ENCODE measurements at places on chromosomes 1 and 21.

- DNase-seq, result peak; percentile 63
These were observed 5.7 kb upstream of the ZNF683 start for GRCh38 chr1:26378088-26378878.

DNA sequence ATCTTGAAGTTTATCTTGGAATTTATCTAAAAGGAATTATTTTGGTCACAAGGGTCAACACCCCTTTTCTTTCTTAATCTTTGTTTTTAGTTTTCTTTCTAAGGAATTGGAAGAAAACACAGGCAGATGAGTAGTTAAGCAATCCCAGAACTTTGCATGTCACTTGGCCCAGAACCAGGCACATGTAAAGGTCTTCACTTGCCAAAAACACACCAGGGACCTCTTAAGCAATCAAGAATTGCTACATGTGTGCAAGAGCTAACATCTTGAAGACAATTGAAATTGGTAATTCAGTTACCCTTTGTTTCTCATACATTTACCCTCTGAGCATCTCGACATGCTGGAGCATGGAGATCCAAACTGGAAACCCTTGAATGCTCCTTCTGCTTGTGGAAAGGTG lies 114.2 kb downstream of the ZC3H11B start:
- DNase-seq, result no peak

GRCh38 chr1:182383934-182384333 lies 7.7 kb downstream of the GLUL start:
- no peak for DNase-seq

- no peak for DNase-seq
These were observed 6.5 kb upstream of the ECE1 start for GRCh38 chr1:21296509-21297354.

- DNase-seq, result peak; percentile 40
These were observed 63.8 kb downstream of the ARHGEF16 start for GRCh38 chr1:3518256-3518655.

- no peak for DNase-seq
These were observed 1.5 kb downstream of the XPR1 start for GRCh38 chr1:180633057-180634056.

DNA sequence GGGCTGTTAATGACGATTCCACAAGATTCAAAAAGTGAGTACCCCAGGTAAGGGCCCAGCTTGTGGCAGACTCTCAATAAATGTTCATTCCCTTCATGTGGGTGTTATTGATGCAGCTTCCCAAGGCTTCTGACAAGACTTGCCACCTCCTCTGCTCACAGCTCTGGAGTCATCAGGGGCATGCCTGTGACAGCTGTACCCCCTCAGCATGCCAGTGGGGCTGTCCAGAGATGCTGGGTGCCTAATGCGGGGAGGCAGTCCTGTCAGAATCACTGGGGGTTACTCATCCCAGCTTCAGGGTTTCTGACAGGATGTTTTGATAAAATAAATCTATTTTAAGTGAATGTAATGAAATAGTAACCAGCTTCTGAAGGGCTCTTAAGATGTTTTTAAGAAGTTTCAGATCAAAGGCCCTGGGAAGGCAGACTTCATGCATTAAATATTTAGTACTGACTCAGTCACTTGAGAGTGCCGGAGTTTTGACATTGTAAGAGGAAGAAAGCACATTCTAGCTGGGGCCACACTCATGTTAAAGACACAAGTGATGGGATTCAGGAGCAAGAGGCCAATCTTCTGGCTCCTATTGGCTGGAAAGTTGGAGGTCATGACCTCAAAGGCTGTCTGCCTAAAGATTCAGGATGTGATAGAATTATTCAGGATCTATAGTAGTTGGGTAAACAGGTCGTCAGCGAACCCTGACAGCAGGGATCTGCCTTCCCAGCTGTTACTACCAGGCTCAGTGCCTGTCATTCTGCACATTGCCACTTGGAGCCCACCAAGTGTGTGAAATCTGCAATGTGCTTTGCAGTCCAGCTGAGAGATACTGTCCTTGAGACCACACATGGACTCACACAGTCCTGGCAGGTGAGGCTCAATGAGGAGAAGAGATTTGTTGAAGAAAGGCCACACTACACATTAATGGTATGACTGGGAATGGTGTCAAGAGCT lies 239.6 kb upstream of the BEND5 start:
- DNase-seq, result no peak

GRCh38 chr1:197773856-197774255 lies 1.4 kb downstream of the DENND1B start:
- DNase-seq, result no peak

DNA sequence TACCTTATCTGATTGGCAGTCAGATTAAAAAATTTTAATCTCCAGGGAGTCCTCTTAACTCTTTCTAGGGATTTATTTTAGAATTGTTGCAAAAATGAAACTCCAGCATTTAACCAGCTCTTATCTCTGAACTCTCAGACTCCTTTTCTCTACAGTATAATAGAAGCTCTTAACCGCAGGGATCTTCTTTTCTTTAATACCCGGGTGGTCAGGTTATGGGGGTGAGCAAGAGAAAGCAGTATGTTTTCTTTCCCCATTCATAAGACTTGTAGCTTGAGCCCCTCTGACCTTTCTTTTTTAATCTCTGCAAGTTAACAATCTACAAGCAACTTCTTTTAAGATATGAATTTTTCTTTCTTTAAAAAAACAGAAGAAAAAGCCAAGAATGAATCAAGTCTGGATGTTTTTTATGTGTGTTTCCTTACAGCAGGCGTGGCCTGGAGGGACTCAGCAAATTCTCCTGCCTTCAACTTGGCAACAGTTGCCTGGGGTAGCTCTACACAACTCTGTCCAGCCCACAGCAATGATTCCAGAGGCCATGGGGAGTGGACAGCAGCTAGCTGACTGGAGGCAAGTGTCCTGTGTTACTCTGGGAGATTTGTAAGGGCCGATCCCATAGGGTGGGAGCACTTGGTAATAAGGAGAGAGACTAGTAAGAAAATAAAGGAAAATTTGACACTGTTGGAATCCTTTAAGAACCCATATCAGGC lies 13.4 kb upstream of the OLFML3 start:
- no peak for DNase-seq

DNA sequence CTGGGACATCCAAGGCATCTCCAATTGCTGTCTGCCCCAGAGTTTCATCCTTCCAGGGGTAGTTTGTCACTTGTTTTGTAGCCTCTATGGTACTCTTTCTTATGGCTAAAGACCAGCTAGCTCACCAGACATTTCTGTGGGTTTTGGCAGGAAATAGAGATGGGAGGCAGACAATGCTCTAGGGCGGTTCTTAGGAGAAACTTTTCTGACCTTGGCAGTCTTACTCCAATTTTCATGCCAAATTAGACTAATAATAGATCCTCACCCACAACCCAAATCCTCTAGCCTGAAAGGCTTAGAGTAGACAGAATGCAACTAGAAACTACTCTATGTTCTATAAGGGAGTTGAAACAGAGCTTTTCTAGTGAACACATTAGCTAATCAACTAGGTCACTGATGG lies 69.8 kb downstream of the LRIG2 start:
- no peak for DNase-seq

GRCh38 chr1:91730801-91731732 lies 154.9 kb downstream of the TGFBR3 start:
- no peak for DNase-seq

DNA sequence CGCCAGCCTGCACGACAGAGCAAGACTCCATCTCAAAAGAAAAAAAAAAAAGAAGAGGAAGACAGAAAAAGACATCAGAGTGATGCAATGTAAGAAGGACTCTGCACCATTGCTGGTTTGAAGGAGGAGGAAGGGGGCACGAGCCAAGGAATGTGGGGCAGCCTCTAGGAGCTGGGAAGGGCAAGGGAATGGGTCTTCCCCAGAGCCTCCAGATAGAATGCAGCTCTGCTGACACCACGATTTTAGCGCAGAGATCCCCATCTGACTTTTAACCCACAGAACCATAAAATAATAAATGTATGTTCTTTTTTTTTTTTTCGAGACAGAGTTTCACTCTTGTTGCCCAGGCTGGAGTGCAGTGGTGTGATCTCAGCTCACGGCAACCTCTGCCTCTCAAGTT lies 33.9 kb upstream of the LAMC2 start:
- DNase-seq, result no peak

DNA sequence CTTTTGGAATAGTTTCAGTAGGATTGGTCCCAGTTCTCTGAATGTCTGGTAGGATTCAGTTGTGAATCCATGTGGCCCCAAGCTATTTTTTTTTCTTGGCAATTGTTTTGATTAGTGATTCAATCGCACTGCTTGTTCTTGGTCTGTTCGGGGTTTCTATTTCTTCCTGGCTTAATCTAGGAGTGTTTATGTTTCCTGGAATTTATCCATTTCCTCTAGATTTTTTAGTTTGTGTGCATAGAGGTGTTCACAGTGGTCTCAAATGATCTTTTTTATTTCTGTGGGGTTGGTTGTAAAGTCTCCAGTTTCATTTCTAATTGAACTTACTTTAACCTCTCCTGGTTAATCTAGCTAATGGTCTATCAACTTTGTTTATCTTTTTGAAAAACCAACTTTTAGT lies 117.6 kb downstream of the NME7 start:
- DNase-seq, result no peak

- no peak for DNase-seq
These were observed 523.2 kb downstream of the MATN1 start for GRCh38 chr1:30200161-30200560.

DNA sequence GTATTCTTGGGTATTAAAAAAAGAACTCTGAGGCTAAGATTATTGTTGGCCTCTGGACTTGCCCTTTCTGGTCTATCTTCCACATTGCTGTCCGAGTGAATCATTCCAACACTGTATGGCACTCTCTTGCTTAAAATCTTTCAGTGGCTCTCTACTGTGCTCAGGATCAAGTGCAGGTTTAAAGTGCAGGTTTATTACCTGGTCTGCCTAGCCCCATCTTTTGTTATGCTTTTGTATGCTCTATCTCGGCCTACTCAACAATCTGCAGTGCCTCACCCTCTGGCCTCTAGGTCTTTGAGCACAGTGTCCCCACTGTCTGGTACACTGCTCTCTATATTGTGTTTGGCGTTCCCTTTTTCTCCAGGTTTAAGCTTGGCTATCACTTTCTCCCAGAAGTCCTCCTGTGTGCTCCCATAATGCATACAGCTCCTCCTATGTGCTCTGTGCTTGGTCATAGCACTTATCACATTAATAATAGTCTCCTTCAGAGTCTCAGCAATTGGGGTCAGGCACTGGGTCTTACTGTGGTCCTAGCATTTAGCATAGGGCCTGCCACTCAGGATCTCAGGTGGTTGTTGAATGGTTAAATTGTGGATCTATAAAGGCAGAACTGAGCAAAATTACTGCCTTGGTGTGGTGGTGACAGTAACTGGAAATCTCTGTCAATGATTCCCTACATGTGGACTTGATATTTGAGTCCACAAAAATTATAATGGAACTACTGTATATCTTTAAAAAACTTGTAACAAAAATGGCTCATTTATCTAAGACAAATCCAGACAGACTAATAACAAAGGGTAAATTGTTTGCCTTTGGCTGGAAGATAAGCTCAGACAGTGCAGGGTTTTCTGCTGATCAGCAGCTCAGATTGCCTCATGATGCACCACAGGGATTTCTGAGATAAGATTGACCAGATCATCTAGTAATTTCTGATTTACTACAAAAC lies 10.6 kb upstream of the LDLRAD1 start:
- no peak for DNase-seq

- DNase-seq, result no peak
These were observed 8.0 kb downstream of the ECHDC2 start for GRCh38 chr1:52913537-52913936.

DNA sequence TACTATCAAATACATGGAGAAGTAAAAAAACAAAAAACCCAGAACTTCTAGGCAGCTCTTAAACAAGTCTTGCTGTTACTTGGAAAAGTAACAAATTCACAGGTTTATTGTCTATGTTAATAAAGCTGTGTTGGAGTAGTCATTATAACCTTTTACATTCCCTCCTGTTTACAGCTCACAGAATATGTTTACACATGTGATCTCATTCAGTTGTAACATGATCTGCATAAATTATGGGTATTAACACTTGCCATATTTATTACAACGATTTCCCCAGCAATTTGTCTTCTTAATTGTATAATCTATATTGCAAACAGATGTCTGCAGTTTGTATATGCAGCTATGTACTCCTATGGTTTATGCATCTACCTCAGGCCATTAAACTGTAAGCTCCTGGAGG lies 28.6 kb downstream of the ERG start:
- no peak for DNase-seq

- DNase-seq, result peak; percentile 23
These were observed 105.4 kb downstream of the SLC45A1 start for GRCh38 chr1:8423269-8423691.

- no peak for DNase-seq
These were observed 47.7 kb downstream of the TTC13 start for GRCh38 chr1:230930986-230931385.

DNA sequence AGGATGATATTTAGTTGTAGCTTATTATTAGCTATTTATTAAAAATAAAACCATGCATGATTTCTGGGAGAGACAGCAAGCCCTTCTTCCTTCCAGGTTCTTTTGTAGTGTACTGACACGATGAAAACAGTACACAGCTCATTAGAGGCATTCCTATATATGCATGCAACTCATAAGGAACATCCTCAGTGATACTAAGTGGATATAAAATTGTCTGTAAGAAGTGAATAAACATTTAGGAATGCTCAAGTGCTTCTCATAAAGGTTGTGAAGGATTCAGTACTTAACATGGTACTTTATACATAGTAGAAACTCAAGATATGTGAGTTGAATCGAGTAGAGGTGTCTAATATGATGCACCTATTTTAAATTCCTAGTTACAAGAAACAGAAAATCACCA lies 287.7 kb downstream of the SDCCAG8 start:
- DNase-seq, result no peak

DNA sequence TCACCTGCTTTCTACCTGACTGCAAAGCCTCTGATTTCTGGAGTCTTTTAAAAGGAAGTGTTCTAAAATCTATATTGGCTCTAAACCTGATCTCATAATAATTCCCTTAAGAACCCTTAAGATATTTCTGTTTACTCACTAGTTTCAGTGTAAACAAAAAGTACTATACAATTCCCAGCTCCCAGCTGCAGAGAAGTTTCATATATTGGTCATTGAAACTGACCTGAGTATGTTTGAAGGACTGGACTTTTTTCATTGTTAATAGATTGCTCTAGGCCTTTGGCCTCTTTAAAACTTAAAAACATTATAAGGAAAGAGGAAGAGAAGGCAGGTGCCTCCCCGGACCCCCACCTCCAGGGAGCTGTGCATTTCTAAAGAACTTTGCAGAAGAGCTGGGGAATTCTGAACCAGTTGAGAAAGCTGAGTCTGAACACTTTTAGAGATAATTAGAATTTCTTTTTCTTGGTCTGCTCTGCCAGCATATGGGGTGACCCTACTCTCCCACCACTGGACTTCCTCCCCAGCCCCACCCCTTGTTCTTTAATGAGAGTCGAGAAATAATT lies 23.7 kb downstream of the CLIC6 start:
- no peak for DNase-seq

- DNase-seq, result no peak
These were observed 86.0 kb downstream of the CCDC185 start for GRCh38 chr1:223479261-223479660.

GRCh38 chr1:206679738-206680211 lies 4.9 kb upstream of the MAPKAPK2 start:
- DNase-seq, result no peak

- DNase-seq, result no peak
These were observed 155.0 kb downstream of the KCNH1 start for GRCh38 chr1:210978974-210979354.

Measured in activated T-cell treated with anti-CD3 and anti-CD28 coated beads for 48 hours (primary cell).